ENCODE measurements at places on chromosomes 6 and 20. TPM values are rescaled to one million over a fixed set of nuclear protein-coding genes. Genes with fewer than 3 reads are reported as not detected.

DNA sequence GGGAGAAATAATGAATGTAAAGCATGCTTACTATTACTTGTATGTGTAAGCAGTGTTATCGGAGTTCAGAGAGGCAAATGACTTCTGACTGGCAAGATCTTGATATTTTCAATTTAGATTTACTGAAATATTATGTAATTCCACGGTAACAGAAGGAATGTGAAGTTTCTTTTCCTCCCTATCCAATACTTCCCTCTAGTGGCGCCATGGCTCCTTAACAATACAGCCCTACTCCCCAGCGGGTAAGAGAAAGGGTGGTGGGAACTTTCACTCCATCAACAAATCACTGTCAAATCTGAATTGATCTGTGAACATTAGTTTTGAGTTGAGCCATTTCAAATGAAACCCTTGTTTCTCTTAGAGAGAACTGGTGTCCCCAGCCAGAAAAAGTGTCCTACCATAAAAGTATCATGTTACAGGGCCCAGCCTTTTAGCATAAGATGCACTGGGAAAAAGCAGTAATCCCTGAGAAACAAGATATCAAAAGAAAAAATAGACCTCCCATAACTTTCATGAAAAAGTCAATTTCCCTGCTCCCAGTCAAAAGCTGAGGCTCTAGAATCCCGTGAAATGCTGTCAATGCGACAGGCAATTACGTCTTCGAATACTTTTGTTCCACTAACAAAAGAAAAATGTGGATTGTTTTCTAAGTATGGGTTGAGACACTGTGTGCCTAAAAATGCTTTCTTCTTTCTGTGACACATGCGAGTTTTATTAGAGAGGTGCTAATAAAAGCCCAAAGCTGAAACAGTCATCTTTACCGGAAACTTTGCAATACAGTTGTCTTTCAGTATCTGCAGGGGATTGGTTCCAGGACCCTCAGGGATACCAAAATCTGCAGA lies 12.9 kb downstream of the COX7A2 start:
- DNase-seq, result peak; percentile 41
- H3K36me3 ChIP-seq, result no peaks in the 10 kb centered on the region
- peaks cover 11% of the 10 kb centered on the region for H3K4me1 ChIP-seq
- H3K4me3 ChIP-seq, result no peak overlapping the region
- no peaks in the 10 kb centered on the region for H3K27me3 ChIP-seq

DNA sequence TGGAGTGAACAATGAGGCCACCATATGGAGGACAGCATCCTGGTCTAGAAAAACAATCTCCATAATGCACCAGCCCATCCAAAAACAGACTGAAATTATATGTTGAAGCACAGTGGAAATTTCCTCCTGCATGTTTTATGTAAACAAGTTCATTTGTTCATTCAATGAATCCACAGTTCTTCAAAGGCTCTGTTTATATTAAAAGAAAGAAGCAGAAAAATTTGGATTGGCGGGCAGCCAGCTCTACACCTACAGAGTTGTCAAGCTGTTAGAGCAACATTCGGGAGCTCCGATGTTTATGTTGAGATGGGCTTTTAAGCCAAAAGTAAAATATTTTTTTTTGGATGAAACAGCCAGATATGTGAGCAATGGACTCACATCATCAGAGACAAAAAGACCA lies 395.3 kb upstream of the SULF2 start:
- DNase-seq, result peak; percentile 59
- H3K4me3 ChIP-seq, result no peak overlapping the region
- H3K27ac ChIP-seq, result no peak overlapping the region
- no peaks in the 10 kb centered on the region for H3K27me3 ChIP-seq
- H3K4me1 ChIP-seq, result no peaks in the 10 kb centered on the region
- H3K36me3 ChIP-seq, result no peaks in the 10 kb centered on the region

GRCh38 chr6:120569714-120570113 lies 764.6 kb downstream of the TBC1D32 start:
- no peak overlapping the region for H3K27ac ChIP-seq
- no peaks in the 10 kb centered on the region for H3K27me3 ChIP-seq
- no peaks in the 10 kb centered on the region for H3K4me1 ChIP-seq
- no peak overlapping the region for H3K4me3 ChIP-seq
- no peak for DNase-seq

DNA sequence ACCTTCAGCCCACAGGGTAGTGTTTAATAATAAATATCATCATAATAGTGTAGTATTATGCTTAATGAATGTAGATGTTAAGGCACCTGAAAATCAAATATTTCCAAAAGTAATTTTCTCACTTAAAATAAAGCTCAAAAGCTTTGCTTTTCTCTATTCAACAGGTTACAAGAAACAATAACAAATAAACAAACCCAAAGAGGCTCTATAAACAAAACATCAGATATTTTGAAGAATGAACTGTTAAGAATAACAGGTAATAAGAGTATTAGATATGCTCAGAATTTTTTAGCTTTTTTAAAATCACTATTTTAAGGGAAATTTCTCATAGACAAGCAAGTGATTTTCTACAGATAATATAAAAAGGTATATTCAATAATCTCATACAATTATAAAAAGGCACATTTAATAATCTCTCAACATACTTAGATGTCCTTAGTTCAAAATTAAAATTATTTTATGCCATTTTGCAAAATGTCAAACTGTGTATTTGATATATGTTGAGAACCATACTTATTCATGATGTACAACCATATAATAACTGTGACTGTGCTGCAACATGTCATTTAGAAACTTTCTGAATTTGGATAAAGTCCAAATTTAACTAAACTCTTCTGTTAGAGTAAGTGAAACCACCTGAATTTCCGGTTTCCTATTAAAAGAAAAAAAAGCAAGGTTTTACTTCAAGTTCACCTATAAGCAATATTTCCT lies 35.8 kb downstream of the PHIP start:
- no peak overlapping the region for H3K27ac ChIP-seq
- DNase-seq, result no peak
- H3K36me3 ChIP-seq, result peaks cover 2% of the 10 kb centered on the region
- H3K4me3 ChIP-seq, result no peak overlapping the region

DNA sequence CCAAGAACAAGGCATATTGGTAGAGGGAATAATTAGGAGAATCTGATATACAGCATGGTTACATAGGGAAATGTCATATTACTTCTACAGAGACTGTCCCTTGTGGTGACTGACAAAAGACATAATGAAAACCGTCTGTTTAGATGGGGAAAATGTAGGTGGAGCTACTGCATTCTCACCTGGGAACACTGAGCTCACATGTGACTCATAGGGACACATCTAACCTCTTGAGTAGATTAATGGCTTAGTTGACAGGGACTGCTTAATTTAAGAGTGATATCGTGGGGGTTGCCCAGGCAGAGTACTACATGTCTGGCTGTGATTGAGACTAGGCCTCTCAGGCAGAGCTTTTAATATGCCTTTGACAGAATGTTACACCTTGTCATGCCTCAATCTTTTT lies 235.3 kb upstream of the ZFP64 start:
- no peak for DNase-seq
- H3K27me3 ChIP-seq, result no peaks in the 10 kb centered on the region
- H3K27ac ChIP-seq, result no peak overlapping the region
- no peaks in the 10 kb centered on the region for H3K36me3 ChIP-seq

DNA sequence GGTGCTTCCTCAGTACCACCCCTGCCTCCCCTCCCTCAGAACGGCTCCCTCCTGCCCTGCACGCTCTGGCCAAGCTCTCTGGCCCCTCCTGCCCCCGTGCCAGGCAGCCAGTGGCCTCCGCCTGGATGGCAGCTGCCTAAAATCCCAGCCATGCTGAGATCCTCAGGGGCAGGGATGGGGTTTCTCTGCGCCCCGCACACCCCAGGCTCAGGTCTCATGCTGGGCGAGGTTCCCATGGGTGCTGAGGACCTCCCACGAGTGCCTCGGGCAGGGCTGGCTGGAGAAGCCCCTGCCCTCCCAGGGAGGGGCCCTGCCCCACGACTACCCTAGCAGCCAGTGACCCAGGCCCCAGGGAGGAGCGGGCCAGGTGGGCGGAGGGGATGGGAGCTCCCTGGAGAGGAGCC lies 2.7 kb downstream of the PTK6 start:
- no peaks in the 10 kb centered on the region for H3K36me3 ChIP-seq
- H3K27me3 ChIP-seq, result peaks cover 5% of the 10 kb centered on the region
- DNase-seq, result no peak
- no peak overlapping the region for H3K27ac ChIP-seq

GRCh38 chr6:31702405-31702818 lies 712 bp downstream of the ABHD16A start:
- DNase-seq, result no peak
- peak overlapping the region; percentile 98 for H3K27ac ChIP-seq
- H3K36me3 ChIP-seq, result peaks cover 14% of the 10 kb centered on the region
- peaks cover 11% of the 10 kb centered on the region for H3K4me1 ChIP-seq

DNA sequence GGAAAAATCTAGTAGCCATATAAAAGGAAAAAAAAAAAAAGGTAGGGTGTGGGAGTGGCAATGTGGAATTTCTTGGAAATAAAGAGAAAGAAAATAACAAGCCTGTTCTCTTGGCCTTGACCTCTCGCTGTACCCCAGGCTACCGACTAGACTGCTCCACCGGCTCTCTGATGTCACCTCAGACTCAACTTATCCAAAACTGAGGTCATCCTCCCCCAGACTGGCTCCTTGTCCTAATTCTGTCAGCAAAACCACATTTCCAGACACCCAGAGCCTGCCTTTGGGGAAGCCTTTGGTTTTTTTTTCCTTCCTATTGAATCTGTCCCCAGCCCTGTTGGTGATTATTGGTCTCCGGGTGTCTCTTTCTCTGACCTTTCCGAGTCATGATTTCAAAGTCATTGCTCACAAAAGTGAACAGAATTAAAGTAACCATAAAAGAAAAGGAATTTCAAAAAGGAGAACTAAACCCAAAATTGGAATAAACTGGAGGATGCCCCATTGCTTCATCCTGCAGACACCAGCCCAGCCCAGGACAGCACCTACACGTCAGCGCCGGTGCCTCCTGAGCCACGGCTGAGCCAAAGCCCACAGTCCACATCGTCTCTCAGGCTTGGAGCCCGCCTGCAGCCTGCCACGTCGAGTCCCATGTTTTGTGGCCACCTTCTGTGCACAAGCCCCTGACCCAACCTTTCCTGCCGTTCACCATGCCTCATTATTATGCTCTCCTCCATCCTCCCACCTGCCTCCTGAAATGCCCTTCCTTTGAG lies 170.7 kb downstream of the MYLK4 start:
- DNase-seq, result no peak
- H3K4me3 ChIP-seq, result no peak overlapping the region
- peak overlapping the region; percentile 39 for H3K27ac ChIP-seq
- H3K36me3 ChIP-seq, result no peaks in the 10 kb centered on the region

GRCh38 chr6:78629154-78629721 lies 238.1 kb upstream of the IRAK1BP1 start:
- peak; percentile 35 for DNase-seq
- H3K27ac ChIP-seq, result no peak overlapping the region
- no peaks in the 10 kb centered on the region for H3K36me3 ChIP-seq
- no peaks in the 10 kb centered on the region for H3K27me3 ChIP-seq
- peaks cover 2% of the 10 kb centered on the region for H3K4me1 ChIP-seq

- no peaks in the 10 kb centered on the region for H3K27me3 ChIP-seq
- no peak overlapping the region for H3K27ac ChIP-seq
- no peaks in the 10 kb centered on the region for H3K36me3 ChIP-seq
- peaks cover 4% of the 10 kb centered on the region for H3K4me1 ChIP-seq
- DNase-seq, result peak; percentile 62
- no peak overlapping the region for H3K4me3 ChIP-seq
Observed at GRCh38 chr6:97186416-97186999, 96.5 kb downstream of the MMS22L start.

DNA sequence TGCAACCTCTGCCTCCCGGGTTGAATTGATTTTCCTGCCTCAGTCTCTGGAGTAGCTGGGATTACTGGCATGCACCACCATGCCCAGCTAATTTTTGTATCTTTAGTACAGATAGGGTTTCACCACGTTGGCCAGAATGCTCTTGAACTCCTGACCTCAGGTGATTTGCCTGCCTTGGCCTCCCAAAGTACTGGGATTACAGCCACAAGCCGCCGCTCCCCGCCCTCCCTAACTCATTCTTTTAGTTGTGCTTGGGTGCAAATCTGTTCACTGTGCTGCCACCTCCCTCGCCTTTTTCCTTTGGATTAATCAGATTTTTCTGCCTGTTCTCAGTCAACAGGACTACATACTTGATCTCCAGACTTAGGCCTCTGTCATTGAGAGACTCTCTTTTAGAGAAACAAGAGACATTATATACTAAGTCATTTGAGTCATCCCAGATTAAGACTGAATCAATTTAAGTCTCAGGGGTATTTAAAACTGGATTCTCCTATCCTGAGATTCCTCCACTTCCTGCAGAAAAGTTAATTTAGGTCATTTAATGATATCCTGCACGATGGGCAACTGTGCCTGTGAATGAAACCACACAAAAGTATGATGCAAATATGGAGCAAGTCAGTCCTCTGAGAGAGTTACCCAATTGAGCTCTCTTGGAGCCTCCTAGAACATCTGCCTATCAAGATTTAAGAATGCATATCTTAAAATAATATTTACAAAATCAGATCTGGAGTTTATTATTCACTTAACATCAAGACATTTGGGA lies 136.1 kb upstream of the THEMIS start:
- no peak for DNase-seq
- no peak overlapping the region for H3K27ac ChIP-seq
- H3K36me3 ChIP-seq, result no peaks in the 10 kb centered on the region
- no peak overlapping the region for H3K4me3 ChIP-seq

- no peaks in the 10 kb centered on the region for H3K36me3 ChIP-seq
- DNase-seq, result no peak
- H3K4me3 ChIP-seq, result no peak overlapping the region
- H3K27me3 ChIP-seq, result no peaks in the 10 kb centered on the region
Observed at GRCh38 chr6:12249541-12250382, 40.4 kb upstream of the EDN1 start.

GRCh38 chr20:48259456-48259855 lies 474.2 kb upstream of the SULF2 start:
- no peaks in the 10 kb centered on the region for H3K4me1 ChIP-seq
- DNase-seq, result no peak
- no peak overlapping the region for H3K27ac ChIP-seq
- no peaks in the 10 kb centered on the region for H3K36me3 ChIP-seq
- no peaks in the 10 kb centered on the region for H3K27me3 ChIP-seq
- H3K4me3 ChIP-seq, result no peak overlapping the region

DNA sequence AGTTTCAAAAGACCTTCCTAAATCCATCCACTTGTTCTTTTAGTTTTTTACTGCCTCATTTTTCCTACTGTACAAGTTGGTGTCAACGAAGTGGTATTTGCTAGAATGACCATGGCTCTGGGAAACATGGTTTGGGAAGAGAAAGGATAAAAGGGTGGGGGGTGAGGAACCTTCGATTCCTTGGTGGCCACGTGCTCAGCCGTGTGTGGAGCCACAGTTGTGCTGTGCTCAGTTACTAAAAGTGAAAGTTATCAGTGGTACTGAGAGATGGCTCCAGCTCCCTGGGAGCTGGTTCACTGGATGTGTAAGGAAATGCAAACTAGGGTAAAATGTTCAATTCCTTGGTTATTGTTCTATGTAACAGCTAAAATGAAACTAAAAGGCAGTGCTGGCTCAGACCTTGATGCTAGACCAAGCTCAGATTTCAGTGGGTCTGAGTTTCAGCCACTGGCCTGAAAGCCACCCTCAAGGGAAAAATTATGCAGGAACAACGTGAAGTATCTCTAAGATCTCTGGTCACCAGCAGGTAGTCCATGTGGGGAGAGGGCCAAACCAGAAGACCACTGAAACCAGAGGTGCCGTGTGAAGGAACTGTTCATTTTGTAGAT lies 7.4 kb upstream of the SLC22A2 start:
- H3K4me1 ChIP-seq, result no peaks in the 10 kb centered on the region
- H3K4me3 ChIP-seq, result no peak overlapping the region
- no peaks in the 10 kb centered on the region for H3K27me3 ChIP-seq
- H3K27ac ChIP-seq, result no peak overlapping the region

GRCh38 chr6:105591053-105591452 lies 188.2 kb upstream of the PREP start:
- H3K36me3 ChIP-seq, result no peaks in the 10 kb centered on the region
- H3K4me1 ChIP-seq, result no peaks in the 10 kb centered on the region
- no peak overlapping the region for H3K27ac ChIP-seq
- no peak for DNase-seq
- no peak overlapping the region for H3K4me3 ChIP-seq
- H3K27me3 ChIP-seq, result no peaks in the 10 kb centered on the region

DEFB115 gene
- not detected for total RNA-seq

BTN1A1 gene
- total RNA-seq, result 0.06 TPM

SAYSD1 gene
- total RNA-seq, result 15.4 TPM

Measured in lung (tissue), 17 donors.